ENCODE measurements at places on chromosomes 11 and 22.

GRCh38 chr22:24952837-24953383, 394 bp downstream of the KIAA1671 start:
- DNase-seq: peak; percentile 71

DNA sequence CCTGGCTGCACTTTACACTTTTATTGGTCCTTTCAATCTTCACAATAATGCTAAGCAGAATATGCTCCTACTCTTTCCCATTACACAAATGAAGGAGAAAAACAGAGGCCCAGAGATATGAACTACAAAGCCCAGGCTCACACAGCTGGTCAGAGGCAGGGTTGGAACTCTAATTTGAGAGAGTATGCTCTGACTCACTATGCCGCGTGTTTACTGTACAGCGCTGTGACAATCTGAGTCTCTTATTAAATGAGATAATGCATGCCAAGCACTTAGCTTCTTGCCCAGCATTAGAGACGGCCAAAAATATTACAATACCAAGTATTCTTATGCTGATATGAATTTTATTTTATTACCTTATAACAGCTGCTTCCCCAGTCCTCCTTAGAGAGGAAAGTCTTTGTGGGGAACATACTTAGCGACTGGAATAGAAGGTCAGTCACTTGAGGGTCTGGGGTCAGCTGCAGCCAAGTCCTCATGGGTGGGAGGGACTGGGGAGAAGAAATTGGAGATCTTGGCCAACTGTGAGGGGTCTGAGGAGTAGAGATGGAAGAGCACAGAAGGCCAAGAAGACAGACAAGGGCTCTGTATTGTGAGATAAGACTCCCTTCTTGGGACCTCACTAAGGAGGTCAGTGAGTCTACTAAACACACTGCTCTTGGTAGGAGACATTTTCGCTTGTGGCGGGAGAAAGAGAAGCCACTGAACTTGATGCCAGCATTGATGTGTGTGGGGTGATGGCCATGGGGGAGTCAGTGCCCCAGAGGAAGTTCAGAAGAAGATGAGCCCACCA, 150.8 kb upstream of the TIMP3 start:
- no peak for DNase-seq

DNA sequence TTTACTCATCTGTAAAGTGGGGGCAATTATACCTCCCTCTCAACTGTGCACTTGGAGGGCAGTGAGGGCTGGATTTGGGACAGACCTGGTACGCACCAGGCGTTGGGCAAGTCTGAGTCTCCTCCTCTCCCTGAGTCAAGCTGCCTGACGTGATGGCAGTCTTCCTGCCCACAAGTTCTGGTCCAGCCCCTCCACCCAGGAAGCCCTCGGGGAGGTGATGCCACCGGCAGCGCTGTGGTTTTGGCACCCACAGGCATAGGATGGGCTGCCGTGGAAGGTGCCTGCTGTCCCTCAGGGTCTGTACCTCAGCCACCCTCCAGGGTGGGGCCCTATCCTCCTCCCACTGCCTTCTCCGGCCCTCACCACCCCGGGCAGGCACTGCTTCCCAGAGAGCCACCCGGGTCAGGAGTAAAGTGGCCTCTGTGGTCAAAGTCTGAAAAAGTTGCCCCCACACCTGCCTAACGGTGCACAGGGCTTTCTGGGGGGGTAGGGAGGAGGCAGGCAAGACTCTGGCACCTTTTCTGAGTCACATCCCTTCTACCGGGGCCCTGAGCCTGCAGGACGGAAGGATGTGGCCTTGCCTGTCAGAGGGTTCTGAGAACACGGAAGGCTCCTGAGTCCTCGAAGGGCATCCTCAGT, 6.5 kb upstream of the APOBEC3H start:
- no peak for DNase-seq

DNA sequence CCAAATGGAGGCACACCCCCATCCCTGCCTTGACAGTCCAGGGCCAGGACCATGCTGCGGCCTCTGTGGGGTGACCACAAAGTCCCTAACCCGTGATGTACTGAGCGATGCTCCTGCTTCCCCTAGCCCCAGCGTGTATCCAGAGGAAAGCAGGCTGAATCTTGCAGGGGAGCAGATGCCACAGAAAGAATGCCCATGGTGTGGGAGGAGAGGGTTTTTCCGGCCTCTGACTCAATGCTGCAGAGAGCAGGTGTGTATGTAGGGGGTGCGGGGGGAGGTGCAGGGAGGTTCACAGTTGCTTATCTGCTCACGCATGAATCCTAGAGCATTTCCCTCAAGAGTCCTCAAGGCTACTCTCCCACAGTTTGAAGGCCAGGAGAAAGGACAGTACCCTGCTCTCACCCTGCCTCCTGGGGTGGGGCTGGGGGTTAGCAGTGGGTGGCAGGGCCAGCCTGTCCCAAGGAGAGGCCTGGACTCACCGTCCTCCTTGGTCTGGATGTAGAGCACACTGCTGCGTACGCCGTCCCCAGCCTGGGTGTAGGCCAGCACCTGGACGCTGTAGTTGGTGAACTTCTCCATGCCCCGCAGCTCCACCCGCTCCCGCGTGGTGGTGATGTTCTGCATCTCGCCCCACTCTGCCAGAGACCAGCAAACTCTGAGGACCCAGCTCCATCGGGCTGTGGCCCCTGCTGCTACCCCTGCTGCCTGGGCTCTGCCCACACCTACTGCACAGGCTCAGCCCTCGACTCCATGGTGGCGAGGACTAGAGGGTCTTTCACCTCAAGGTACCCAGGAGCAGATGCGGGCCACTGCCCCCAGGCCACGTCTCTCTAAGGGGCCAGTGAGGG, 130.8 kb downstream of the CEP164 start:
- no peak for DNase-seq

DNA sequence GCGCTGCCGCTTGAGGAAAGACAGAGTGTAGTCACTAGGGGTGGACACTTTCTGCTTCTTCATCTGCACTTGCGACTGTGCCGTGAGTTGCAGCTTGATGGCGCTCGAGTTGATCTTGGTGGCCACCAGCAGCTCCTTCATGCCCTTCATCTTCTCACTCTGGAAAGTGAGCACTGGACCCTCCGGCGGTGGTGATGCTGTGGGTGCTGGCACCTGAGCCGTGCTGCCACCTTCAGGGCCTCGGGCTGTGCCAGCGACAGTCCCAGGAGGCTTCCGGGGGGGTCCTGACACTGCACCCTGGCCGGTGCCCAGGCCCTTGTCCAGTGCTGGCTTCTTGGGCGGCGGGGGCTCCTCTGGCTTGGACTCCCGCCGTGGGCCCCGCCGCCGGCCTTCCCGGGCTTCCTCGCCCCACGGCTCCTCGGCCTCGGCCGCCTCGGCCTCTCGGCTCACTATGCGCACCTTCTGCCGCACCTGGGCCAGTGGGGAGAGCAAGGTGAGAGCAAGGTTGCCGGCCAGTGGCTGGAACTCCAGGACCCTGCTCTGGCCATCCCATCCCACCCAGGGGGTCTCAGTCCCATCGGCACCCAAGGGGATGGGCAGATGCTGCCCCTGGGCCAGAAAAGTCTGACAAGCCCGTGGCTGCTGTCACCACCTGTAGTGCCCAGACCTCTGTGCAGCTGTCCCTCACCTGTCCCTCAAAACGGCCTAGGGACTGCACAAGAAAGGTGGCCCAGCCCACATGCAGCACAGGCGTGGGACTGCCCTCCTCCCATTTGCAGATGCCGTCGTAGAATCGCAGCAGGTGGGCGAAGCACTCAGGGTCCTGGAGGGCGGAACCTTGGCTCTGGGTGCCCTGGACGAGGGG, 1.6 kb upstream of the MAP4K2 start:
- no peak for DNase-seq

- DNase-seq: no peak
These were observed 55.0 kb downstream of the POLD3 start for GRCh38 chr11:74647404-74647803.

DNA sequence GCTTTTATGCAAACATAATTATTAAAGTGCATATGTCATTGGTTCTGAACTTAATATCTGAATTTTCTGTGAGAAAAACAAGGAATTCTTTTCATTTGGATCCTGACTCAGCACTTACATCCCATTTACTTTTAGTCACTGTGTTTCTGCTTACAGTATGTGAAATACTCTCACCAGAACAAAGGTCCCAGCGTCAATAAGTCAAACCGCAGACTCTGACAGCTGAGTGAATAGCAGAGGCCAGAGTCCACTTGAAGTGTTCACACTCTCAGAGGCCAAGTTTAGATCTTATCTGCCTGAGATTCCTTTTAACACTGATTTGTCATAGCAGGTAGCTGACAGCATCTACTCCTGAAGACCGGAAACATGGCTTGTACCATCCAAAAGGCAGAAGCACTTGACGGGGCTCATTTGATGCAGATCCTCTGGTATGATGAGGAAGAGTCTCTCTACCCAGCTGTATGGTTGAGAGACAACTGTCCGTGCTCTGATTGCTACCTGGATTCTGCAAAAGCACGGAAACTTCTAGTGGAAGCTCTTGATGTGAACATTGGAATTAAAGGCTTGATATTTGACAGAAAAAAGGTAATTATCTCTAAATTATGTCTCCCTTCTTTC, 14.6 kb downstream of the BBOX1 start:
- no peak for DNase-seq

DNA sequence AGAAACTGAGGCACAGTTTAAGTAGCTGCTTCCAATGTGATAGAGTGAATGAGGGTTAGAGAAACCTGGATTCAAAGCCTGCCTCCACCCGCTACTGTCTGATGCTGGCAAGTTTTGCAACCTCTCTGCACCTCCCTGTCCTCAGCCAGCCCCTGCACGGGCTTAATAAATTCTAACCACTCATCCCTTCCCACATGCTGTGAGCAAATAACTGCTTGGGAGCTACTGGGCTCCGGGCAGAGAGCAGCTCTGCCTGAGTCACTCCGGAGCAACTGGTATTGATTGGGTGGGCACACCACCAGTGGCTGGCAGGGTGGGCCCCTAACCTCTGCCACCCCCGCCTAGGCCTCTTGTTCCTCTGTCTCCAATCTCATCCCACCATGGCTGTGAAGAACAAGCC, 104.3 kb upstream of the SYT13 start:
- DNase-seq: no peak

- DNase-seq: no peak
These were observed 47.6 kb upstream of the OLFML1 start for GRCh38 chr11:7437696-7438095.

DNA sequence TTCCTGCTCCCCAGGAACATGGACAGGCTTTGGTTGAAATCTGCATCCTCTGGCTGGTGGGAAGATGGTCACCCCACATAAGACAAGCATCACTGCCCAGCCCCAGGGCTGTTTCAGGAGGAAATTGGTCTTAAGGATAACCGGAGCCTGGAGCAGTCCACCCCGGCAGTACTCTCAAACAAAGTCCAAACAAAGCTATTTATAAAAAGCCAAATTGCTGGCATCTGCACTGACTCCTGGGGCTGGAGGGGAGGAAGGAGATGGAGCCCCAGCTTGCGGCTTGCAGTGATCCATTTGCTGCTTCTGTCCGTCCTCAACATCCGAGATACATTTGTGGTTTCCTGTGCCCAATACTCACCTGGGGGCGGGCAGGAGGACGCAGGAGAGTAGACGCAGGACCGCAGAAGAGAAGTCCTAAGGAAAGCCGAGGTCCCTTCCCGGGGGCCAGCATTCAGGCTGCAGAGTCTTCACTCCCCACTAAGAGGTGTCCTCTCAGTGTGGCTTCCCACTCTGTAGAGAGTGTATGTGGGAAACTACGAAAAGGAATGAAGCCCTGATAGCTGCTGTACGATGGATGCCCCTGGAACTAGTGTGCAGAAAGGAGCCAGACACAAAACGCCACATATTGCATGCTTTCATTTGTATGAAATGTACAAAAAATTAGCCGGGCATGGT, 107.3 kb upstream of the FGF3 start:
- DNase-seq: no peak

GRCh38 chr11:90250970-90251369, 28.1 kb upstream of the CHORDC1 start:
- no peak for DNase-seq

- no peak for DNase-seq
These were observed 4.9 kb upstream of the OR2AT4 start for GRCh38 chr11:75101424-75102128.

DNA sequence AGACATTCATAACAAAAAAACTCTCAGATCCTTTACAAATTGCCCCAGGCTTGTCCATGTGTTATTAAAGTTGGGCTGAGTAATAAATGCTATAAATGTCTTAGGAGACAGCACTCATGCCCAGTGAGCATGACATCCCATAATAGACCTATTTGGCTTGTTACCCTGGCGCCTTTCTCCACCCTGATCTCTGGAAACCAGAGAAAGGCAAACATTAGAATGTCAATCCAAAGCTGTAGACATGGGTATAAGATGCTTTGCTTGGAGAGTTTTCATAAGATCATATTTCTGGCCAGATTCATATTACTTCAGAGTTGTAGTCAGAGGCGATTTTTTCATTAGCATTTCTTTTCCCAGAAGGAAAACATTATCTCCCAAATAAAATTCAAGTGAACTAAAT, 161.3 kb upstream of the UBASH3B start:
- DNase-seq: no peak

- no peak for DNase-seq
These were observed 20.4 kb downstream of the OR56B4 start for GRCh38 chr11:6127881-6128280.

GRCh38 chr11:73381589-73381988, 5.4 kb downstream of the RELT start:
- no peak for DNase-seq

GRCh38 chr11:34928960-34929680, 12.7 kb downstream of the PDHX start:
- no peak for DNase-seq

- no peak for DNase-seq
These were observed 25.3 kb downstream of the SLC22A6 start for GRCh38 chr11:62959422-62959980.

DNA sequence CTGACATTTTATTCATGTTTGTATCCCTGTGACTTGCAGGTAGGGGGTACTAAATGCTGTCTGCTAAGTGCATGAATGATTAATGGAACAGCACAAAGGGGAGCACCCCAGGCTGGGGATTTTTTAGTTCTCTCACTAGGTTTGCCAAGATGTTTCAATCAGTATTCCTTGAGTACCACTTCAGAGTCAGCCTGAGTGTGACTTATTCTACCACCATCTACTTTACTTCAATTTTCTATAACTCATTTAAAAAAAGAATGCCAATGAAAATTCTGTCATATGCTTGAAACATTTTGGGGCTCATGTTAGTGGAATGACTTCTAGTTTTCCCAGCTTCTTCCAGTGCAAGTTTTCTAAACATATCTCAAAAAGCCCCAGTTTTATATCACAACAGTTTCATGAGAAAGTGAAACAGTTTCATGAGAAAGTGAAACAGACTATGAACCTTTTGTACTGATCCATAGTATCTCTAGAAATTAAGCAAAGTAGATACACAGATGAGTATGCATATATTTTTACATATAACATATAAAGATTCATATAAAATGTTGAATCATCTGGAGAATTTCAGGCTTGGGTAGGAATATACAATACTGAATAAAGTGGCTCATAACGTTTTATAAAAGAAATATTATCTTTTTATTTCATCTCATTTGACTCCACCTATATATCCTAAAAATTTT, 252.4 kb downstream of the GRM5 start:
- no peak for DNase-seq

Data from amygdala (tissue), 56 donors.